Mesendoderm (in vitro differentiated cells): ENCODE measurements at places on chromosomes 5 and 9.
A peak's percentile ranks its signal among the peaks of the same experiment; 100 is the strongest.

DNA sequence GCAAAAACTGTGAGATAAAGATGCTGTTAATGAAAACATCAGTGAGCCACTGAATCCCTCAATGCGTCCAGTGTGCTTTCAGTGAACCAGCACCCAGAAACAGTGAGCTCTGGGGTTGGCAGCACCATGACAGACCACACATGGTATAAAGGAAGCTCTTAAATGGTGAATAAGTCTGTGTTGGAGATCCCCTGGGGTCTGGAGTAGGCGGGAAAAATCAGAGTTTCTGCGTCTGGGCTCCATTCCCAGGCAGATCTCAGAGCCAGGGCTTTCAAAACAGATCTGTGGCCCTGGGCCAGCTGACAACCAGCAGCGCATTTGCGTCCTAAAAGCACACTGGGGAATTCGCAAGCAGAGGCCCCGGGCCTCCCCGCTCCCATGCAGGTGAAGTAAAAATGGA is 233.5 kb downstream of the FRMD3 start:
- no peak for DNase-seq

DNA sequence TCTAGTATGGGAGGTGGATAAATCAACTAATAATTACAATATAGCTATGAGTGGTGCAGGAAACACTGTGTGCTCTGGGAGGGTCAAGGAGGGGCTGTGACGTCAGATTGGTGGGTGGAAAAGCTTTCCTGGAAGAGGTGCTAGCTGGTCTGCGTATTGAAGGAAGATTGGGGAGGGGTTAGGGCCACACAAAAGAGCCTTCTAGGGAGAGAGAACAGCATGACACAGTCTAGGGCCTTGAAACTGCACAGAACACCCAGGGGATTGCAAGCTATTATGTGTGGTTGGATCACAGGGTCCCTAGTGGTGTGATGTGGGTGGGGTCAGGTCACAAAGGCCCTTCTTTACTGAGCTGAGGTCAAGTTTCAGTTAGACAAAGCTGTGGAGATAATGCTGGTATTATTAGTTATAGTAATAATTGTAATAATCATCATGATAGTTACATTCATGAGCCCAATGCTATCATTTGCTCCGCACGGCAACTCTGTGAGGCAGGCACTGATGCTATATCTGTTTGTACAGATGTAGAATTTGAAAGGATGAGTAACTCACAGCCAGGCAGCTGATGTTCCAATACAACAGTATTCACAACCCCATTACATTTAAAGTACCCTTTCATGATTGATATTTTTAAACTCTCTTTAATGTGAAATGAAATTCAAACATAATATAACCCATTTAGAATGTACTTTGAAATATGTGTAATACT is 197.4 kb upstream of the IL12B start:
- DNase-seq = no peak

- peak; percentile 19 for DNase-seq
Measured at GRCh38 chr9:26012797-26013196, 334.6 kb upstream of the TUSC1 start.

DNA sequence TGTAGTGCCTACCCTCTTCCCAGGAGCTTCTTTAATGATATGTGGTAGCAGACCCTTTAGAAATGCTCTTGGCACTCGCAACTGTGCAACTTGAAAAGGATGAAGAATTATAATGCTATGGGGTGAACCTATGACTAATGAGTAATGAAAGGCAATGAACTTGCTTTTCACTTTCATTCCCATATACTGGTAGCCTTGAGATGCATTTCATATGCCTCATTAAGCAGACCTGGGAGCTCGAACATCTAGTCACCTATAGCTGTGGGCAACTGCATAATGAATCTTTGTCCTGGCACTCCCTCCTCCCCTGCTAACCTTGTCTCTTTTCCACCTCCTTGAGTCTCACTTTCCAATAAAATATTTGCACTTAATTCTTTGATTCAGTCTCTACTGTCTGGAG is 605.9 kb upstream of the DAB2 start:
- no peak for DNase-seq

GRCh38 chr9:26406676-26407075 is 485.9 kb downstream of the CAAP1 start:
- no peak for DNase-seq

DNA sequence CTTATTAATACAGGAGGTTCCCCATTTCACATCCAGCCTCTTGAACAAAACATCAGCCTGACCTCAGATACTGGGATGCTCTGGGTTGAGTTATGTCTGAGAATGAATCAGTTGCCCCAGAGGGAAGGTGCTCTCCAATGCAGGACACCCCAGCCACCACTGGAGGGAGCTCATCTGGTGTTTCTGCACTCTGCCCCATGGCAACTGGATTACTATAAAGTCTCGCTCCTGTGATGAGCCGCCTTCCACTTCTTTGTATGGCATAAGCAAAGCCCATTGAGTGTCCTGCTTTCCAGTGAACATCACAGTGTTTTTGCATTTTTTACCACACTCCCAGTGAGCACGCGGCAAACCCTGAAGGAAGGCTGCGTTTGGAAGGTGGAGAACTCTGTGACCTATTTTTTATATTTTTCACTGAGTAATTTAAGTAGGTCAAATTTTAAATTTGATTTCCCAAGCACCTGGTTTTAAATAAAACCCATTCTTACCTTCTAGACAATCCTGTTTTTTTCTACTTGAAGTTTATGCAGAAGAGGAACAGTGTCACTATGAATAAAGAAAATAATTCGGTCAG is 176.9 kb upstream of the WWC1 start:
- peak; percentile 84 for DNase-seq

- DNase-seq = no peak
Measured at GRCh38 chr5:126562823-126563222, 32.2 kb downstream of the ALDH7A1 start.

DNA sequence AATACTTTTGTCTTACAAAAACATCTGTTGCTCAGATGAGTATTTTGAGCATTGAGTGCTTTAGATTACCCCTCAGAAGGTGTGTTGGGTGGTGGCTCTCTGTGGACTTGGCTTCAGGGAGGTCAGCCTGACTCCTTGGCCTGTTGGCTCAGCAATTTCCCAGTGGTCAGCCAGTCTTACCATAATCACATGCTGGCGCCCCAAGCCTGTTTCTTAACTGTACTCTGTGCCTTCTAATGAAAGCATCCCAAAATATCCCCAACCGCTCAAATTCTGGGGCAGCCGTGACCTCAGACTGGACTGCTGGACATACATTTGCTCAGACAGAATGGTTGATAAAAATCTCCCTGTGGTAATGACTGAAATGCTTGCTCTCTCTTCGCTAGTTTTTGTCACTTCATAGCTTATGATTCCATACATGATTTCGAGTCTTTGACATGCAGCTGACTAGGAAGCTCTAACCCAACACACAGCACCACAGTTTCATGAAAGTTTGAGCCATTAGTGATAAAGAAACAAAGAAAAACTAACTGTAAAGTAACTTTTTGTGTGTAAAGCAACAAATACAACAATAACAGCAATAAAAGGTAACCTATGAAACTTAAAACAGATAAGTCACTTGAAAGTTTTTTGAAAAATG is 562.2 kb upstream of the MEF2C start:
- DNase-seq = no peak

- DNase-seq = no peak
Measured at GRCh38 chr9:98101868-98102273, 17.2 kb downstream of the TRIM14 start.

DNA sequence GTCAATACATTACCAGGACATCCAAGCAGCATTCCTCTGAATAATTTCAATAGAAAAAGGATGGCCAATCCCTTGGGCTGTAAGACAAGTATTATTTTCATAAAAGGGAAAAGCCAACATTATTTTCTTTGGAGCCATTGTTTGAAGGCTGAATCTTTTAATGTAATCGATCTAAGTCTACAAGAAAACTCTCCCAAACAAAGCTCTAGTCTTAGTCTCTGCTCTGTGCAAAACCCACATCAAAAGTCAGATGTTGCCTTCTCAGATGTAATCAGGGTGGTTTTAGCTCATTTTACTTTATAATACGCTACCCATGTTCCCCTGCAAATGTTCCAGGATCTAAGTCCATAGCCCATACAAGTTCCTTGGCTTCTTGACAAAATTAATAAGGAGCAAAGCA is 325.6 kb downstream of the TRPM3 start:
- no peak for DNase-seq

GRCh38 chr5:1737790-1738405 is 61.7 kb downstream of the MRPL36 start:
- peak; percentile 36 for DNase-seq

- DNase-seq = no peak
Measured at GRCh38 chr9:136700959-136701667, 11.3 kb upstream of the DIPK1B start.

GRCh38 chr5:40733879-40734563 is 21.7 kb downstream of the TTC33 start:
- no peak for DNase-seq

GRCh38 chr5:37721447-37721871 is 118.4 kb downstream of the GDNF start:
- no peak for DNase-seq

DNA sequence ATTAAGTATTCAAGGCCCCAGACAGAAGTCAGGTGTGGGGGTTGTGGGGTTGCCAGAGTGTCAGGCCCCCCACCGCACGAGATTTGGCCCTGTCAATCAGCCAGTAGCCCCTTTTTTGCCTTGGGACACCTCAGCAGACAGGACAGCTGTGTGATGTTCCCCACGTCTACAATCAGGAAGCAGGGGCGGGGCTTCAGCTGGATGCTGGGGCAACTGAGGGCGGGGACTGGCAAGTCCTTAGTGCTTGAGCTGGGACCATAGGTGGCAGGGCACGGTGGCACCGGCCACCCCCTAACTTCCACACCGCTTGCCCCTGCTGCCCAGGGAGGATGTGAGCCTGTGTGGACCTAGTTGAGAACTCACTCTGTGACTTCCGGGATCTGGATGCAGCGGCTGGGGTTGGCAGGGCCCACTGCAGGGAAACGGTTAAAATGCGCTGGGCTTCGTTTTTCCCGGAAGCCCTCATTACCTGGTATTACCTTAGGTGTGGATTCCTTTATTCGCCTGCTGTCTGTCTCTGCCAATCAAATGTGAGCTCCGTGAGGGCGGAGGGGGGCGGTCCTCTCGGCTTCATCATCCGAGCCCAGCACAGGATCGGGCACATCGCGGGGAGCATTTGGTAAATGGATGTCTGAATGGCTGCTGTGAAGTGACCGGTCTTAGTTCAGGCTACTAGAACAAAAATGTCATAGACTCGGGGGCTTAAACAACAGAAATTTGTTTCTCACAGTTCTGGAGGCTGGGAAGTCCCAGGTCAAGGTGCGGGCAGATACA is 7.5 kb upstream of the GTF3C5 start:
- no peak for DNase-seq

DNA sequence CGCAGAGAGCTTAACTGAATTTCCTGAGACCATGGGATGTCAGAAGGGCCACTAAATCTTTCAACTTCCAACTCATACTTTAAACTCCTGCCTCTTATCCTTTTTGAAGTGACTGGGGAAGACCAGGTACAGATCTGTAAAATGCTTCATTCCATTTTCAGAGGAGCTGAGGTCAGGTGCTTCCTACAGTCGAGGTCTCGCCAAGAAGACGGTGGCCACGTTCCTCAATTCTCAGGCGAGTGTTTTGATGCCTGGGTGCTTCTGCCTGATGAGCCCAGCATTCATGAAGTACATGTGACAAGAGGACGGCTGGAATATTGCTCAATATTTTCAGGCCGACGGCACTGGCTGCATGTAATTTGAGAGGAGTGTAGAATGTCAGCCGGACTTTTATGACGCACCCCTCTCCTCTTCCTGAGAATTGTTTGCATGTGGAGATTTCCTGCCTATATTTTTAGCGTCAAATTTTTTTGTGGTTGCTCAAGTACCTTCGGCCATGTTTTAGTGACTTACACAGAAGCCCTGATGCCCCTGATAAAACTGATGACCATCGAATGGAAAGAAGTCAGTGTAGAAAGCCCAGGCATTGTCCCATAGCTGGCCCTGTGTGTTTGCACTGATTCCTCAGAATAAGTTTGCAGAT is 38.8 kb upstream of the GLRX start:
- DNase-seq = no peak

DNA sequence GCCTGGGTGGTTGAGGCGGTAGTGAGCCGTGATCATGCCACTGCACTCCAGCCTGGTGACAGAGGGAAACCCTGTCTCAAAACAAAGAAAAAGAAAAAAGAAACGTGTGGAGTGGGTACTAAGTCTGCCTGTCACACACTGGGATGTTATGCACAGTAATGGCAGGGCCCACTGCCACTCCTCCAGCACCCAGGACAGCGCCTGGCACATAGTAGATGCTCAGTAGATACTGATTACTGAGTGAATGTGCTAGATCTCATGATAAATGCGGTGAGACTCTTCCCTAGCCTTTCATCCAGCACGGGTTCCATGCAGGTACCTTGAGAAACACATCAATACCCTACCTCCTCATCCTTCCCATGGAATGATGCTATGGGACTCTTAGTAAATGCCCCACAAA is 87.4 kb upstream of the HSPA9 start:
- DNase-seq = no peak

DNA sequence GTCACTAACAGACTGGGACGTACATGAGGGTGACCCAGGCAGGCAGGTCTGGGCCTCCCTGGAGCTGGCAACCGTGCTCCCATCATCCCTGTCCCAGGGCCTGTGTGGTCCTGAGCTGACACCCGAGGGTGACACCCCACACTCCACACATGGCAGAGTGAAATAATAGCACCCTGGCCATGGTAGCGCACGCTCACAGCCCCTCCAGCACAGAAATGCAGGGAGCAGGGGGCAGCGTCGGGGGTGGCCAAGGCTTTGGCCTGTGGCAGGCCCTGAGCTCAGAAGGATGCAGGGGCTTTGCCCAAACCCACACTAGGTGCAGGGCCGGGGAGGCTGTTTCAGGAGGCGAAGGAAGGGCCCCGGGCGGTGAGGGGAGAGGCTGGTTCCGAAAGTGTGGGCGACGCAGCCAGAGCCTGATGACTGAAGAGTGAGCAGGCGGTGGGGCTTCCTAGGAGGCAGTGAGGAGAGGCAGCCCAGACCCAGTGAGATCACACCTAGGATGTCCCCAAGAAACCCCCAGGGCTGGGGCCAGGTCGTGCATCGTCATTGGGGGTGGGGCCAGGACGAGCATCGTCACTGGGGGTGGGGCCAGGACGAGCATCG is 12.9 kb downstream of the OR2V2 start:
- DNase-seq = peak; percentile 92

GRCh38 chr5:41851116-41851515 is 19.1 kb downstream of the OXCT1 start:
- no peak for DNase-seq

DNA sequence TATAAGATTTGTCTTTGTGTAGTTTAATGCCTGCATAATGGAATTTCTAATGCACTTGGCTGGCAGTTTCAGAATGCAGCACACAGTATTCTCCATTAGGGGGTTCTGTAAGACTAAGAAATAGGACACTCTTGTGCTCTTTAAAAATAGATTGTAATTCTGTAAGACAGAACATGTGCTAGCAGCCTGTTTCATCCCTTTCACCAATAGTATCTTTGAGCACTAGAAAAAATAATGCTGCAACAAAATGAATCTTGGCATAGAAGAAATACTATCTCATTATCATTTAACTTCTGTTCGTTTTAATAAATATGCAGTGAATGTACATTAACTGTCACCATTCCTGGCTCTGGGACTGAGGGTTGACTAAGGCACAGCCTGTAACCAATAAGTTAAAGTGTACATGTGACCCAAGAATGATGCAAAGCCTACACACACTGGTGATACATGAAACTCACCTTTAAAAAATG is 23.8 kb upstream of the ZNF622 start:
- DNase-seq = peak; percentile 36
